ENCODE measurements at places on chromosomes 11 and 22.

GRCh38 chr11:44842220-44842619 lies 108.5 kb downstream of the TP53I11 start:
- no peaks in the 10 kb centered on the region for H3K36me3 ChIP-seq
- H3K27me3 ChIP-seq, result no peaks in the 10 kb centered on the region
- no peak overlapping the region for H3K27ac ChIP-seq
- H3K4me1 ChIP-seq, result peaks cover 4% of the 10 kb centered on the region

DNA sequence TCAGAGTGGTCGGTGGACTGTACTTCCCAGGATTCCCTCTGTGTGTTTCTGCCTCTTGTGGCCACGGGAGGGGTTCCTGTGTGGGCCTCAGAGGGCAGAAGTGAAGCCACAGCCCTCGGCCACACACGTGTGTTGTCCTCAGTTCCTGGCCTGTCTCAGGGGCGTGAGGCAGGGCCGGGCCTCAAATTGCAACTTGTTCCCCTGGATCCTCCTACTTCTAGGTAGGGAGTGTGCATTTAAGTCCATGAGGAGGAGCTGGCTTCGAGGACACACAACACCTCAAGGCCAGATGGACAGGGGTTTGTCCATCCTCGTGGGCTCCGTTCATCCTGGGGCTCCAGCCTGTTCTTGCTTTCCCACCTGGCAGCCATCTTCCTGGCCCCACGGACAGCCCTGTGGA lies 573.0 kb downstream of the TBC1D22A start:
- H3K36me3 ChIP-seq, result no peaks in the 10 kb centered on the region
- H3K4me3 ChIP-seq, result no peak overlapping the region
- no peak for DNase-seq
- H3K4me1 ChIP-seq, result peaks cover 8% of the 10 kb centered on the region
- no peaks in the 10 kb centered on the region for H3K27me3 ChIP-seq

DNA sequence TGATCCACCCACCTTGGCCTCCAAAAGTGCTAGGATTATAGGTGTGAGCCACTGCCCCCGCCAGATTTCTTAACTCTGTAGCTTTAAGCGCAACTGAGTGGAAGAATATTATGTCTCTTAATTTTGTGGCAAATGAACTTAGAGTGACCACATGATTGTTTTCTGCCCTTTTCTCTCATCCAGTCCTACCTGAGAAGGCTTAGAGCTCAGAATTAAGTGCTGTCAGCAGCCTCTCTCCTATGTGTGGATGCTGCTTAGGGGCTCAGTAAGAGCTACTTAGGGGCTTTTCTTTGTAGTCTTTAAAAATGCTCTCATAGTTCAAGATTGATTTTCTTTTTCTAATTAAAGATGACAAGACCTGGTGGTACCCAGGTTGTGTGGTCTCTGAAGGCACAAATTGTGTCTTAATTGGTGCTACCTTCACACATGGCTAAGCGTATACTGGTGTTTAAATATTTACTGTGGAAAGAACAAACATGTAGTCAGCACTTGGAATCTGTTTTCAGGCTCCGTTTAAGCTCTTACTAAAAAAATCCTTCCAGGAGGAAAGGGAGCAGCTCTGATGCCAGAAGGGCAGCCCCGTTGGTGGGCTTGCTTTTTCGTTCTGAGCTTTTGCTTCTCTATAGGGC lies 59.3 kb downstream of the DEPDC5 start:
- DNase-seq, result no peak
- H3K4me3 ChIP-seq, result no peak overlapping the region
- H3K4me1 ChIP-seq, result no peaks in the 10 kb centered on the region
- H3K27ac ChIP-seq, result no peak overlapping the region
- no peaks in the 10 kb centered on the region for H3K27me3 ChIP-seq

DNA sequence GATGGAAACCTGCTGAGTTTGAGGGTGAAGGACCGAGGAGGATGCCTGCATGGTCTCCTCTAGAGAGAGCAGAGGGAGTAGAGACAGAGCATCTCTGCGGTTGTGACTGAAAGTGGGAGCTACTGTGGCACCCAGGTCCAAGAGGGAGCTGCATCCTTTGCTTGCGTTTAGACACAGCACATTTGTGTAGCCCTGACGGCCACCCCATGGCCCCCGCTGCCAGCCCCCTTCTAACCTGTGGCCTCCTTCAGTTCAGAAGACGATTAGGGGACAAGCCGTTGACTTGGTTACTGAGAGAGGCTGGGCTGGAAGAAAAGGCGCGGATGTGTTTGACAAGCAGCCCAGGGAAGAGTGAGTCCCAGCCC lies 690.9 kb downstream of the BRD1 start:
- H3K4me1 ChIP-seq, result no peaks in the 10 kb centered on the region
- DNase-seq, result no peak
- no peaks in the 10 kb centered on the region for H3K36me3 ChIP-seq
- H3K27me3 ChIP-seq, result no peaks in the 10 kb centered on the region
- no peak overlapping the region for H3K27ac ChIP-seq
- H3K4me3 ChIP-seq, result no peak overlapping the region

DNA sequence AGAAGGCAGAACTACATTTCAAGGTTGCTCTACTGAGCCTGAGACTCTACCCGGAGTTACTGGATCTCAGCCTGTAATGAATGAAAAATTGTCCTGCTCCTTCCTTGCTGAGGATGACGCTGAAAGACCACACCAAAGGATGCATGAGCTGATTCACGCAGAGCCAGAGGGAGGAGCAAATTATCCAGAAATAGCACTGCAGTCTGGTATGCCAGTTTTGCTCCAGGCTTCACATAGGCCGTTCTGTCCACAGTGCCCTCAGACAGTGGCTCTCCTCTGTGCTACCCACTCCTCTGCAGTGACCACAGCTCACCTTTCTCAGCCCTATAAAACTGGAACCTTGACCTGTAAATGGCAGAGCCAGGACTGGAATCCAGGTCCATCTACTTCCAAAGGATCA lies 79.3 kb upstream of the GALNT18 start:
- DNase-seq, result no peak
- no peak overlapping the region for H3K4me3 ChIP-seq
- no peak overlapping the region for H3K27ac ChIP-seq
- H3K36me3 ChIP-seq, result no peaks in the 10 kb centered on the region

GRCh38 chr11:60763692-60764369 lies 7.2 kb downstream of the MS4A15 start:
- no peak overlapping the region for H3K4me3 ChIP-seq
- no peaks in the 10 kb centered on the region for H3K4me1 ChIP-seq
- no peaks in the 10 kb centered on the region for H3K36me3 ChIP-seq
- no peak for DNase-seq
- H3K27ac ChIP-seq, result no peak overlapping the region

DNA sequence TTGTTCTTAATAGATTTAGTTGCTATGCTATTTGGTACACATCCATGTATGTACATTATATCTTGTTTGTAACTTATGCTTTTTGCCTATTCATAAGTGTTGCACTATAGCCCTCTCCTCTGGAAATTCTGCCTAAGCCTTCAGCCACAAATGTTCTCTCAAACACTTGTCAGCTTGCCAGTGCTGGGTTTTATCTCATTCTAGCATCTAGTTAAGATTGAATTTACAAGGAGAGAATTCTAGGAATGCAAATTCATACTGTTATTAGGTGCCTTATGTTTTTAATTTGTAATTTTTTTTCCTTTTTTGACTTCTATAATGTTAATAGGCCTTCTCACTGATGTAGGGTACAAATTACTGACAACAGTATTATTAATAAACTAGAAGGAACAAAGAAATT lies 14.6 kb upstream of the CTSC start:
- no peaks in the 10 kb centered on the region for H3K36me3 ChIP-seq
- no peak overlapping the region for H3K27ac ChIP-seq
- H3K27me3 ChIP-seq, result no peaks in the 10 kb centered on the region
- no peaks in the 10 kb centered on the region for H3K4me1 ChIP-seq

- no peaks in the 10 kb centered on the region for H3K36me3 ChIP-seq
- H3K27ac ChIP-seq, result no peak overlapping the region
- no peaks in the 10 kb centered on the region for H3K4me1 ChIP-seq
- no peak for DNase-seq
- no peak overlapping the region for H3K4me3 ChIP-seq
Measured at GRCh38 chr11:87820011-87820410, 355.2 kb downstream of the RAB38 start.

DNA sequence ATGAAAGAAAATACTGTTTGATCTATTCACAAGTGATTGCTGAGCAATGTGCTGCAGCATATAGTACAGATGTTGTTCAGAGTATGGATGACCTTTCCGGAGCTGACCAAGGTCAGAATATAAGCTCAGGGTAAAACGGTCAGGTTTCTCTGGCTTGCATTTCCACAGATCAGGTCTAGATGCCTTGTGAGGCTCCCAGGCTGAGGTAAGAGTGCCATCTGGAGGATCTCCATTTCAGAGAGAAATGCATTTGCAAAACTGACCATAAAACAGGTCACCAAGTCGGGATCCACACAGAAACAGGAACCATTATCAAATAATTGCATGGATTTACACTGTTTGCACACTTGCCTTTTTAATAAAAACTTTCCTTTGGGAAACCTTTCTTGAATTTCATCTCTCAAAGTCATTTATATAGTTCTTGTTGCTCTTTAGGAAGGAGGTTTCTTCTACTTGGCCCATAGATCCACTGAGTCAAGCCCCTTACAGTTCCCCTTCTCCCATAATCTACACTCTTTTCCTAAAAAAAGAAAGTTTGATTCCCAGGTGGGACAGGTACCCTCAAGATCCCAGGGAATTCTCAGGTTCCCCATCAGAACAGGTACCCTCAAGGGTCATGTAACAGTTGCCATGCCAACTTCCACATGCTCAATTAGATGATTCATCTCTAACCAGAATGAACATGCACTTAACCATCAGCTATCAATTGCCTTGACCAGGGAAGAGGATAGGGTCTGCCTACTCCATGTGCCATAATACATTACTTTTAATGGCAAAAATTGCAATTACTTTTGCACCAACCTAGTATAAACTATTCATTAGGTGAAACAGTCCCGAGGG lies 25.0 kb upstream of the TMPRSS5 start:
- H3K36me3 ChIP-seq, result peaks cover 13% of the 10 kb centered on the region
- peak; percentile 20 for DNase-seq
- no peak overlapping the region for H3K4me3 ChIP-seq

- no peak overlapping the region for H3K27ac ChIP-seq
- H3K36me3 ChIP-seq, result no peaks in the 10 kb centered on the region
- no peak for DNase-seq
- no peaks in the 10 kb centered on the region for H3K27me3 ChIP-seq
- no peaks in the 10 kb centered on the region for H3K4me1 ChIP-seq
Measured at GRCh38 chr11:127624306-127624856, 623.8 kb upstream of the KIRREL3 start.

Data from Panc1 (cell line).